ENCODE measurements at places on chromosomes 16 and 17. TPM values are rescaled to one million over a fixed set of nuclear protein-coding genes. Genes with fewer than 3 reads are reported as not detected.

Gene KRTAP9-9
- not detected for total RNA-seq

Gene XYLT1
- 6.2 TPM for total RNA-seq

Gene BCO1
- not detected for total RNA-seq

Gene RAPGEFL1
- 6.1 TPM for total RNA-seq

DNA sequence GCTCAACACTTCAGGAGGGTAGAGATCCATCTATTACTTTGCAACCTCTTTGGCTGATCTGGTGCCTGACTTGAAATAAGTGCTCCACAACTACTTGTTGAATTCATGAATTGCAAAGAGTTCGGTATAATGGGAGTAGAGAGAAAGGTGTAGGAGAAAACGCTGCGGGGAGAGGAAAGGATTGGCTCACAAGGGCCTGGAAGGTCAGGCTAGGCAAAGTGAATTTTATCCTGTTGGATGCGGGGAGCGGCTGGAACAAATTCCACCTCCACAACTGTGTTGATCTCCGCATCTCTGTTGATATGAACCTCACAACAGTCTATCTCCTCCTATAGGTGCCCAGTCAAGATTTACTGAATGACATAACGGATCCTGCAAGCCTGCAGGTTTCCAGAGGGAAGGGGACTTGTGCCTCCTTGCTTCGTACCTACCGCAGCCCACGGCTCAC lies 684 bp downstream of the SLX4 start:
- peaks cover 40% of the 10 kb centered on the region for H3K4me1 ChIP-seq
- peak overlapping the region; percentile 95 for H3K4me3 ChIP-seq
- H3K36me3 ChIP-seq: peaks cover 27% of the 10 kb centered on the region
- DNase-seq: peak; percentile 10

DNA sequence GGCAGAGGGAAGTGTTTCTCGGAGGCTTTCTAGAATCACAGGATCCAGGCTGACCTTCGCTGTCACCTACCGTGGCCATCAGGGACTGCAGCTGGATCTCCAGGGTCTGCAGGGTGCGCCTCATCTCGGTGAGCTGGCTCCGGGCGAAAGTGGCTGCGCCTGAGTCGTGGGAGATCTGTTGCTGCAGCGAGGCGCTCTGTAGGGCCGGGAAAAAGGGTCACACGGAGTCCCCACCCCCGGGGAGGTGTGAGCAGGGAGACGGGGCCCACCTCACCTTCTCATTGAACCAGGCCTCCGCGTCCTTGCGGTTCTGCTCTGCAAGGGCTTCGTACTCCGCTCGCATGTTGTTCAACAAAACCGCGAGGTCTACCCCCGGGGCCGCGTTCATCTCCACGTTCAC lies 2.9 kb downstream of the KRT28 start:
- no peak overlapping the region for H3K27ac ChIP-seq
- H3K27me3 ChIP-seq: peaks cover 31% of the 10 kb centered on the region
- no peaks in the 10 kb centered on the region for H3K36me3 ChIP-seq
- DNase-seq: no peak

DNA sequence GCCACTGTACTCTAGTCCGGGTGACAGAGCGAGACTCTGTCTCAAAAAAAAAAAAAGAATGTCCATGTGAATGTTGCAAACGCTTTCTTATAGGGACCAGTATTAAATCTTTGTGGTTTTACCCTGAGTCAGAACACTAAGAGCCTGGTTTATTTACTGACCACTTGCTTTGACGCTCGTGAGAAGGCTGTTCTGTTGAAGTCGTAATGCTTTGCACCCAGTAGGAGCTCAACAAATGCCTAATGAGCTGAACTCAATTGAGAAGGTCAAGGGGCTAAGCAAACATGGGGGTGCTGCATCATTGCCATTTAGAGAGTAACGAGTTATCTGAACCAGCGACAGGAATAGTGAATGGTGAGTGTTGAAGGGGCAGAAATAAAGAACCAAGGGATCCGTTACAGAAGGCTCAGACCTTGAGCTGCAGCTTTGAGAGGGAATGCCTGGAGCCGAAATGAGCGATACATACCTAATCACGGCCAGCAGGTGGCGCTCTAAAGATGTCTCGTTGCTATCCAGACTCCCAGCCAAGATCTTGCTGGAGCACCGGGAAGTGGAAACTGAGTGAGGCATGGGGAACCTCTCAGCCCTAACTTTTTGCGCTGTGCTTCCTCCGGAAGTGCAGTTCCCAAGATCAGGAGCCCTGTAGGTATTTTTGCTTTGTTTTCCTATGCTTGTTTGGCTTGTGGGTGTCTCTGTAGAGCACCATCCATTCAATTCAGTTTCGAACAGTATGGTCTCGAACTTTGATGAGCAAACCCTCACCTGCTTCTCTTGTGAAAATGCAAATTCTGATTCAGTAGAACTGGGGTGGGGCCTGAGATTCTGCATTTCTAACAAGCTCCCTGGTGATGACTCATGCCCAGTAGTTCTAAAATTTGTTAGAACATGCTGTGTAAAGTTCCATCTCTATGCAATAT lies 12.6 kb upstream of the RNF222 start:
- peaks cover 22% of the 10 kb centered on the region for H3K4me1 ChIP-seq
- peak; percentile 86 for DNase-seq
- no peaks in the 10 kb centered on the region for H3K36me3 ChIP-seq
- peaks cover 9% of the 10 kb centered on the region for H3K27me3 ChIP-seq
- H3K27ac ChIP-seq: peak overlapping the region; percentile 61

GRCh38 chr17:79027274-79027924 lies 3.4 kb downstream of the C1QTNF1 start:
- no peak overlapping the region for H3K4me3 ChIP-seq
- H3K27me3 ChIP-seq: peaks cover 35% of the 10 kb centered on the region
- H3K36me3 ChIP-seq: no peaks in the 10 kb centered on the region
- H3K4me1 ChIP-seq: peaks cover 8% of the 10 kb centered on the region
- no peak for DNase-seq

DNA sequence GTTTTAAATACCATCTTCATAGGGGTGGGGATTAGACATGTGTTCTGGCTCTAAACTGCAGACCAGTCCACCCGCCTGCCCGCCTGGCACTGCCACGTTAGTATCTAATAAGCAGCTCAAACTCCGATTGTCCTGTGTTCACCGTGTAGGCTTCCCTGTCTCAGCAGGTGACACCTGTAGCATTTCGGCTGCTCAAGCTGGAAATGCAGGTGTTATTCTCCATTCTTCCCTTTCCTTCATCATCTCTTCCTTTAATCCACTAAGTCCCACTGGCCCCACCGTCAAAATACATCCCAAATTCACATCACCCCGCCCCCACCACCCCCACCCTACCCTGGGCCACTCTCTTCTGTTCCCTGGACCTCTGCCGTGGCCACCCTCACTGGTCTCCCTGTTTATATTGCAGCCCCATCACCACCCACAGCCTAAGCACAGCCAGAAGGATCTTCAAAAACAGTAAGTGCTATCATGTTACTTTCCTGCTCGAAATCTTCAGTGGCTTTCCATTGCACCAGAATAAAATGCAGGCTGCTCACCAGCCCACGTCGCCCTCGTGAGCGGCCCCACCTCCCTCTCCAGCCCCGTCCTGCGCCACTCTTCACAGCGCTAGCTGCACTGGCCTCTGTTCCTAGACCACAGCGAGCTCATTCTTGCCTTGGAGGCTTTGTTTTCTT lies 65.1 kb downstream of the RTN4RL1 start:
- H3K36me3 ChIP-seq: no peaks in the 10 kb centered on the region
- DNase-seq: no peak
- no peaks in the 10 kb centered on the region for H3K4me1 ChIP-seq
- H3K27me3 ChIP-seq: no peaks in the 10 kb centered on the region
- no peak overlapping the region for H3K4me3 ChIP-seq

DNA sequence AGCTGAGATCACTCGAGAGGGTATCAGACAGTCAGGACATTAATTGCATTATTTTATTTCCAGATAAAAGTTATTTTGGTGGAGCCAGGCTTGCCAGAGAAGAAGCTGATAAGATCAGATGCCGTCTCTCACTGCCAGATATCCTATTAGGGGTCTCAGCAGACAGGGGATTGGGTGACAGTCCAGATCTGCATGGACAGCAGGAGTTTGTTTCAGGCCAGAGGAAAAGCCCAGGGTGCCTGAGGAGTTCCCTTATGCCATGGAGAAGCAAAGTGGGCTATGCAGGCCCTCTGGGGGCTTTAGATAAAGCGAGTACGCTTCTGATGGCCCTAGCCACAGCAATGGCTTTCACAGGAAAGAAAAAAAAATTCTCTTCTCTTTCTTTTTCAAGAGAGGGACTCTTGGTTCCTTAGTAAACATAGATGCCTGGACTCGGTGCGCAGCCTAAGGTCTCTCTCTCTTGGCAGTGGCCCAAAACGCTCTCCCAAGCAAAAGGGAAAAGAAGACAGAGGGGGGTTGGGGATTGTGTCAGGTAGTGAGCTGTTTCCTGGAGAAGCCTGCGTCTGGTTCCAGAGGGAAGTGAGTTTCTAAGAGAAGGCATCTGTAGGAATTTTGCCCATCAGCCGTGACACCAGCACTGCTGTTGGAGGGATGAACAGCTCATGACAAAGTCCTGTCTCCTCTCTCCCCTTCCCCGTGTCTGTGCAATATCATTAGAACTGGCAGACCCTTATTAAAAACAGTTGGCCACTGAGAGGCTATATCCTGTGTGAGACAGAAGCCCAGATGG lies 166.3 kb upstream of the FOXF1 start:
- H3K4me3 ChIP-seq: no peak overlapping the region
- no peaks in the 10 kb centered on the region for H3K36me3 ChIP-seq
- H3K4me1 ChIP-seq: no peaks in the 10 kb centered on the region
- no peak for DNase-seq
- peaks cover 27% of the 10 kb centered on the region for H3K27me3 ChIP-seq

GRCh38 chr16:22813948-22814710 lies at the start of gene HS3ST2:
TSS of gene HS3ST2 (plus strand) at chr16:22814162. CDS start at chr16:22814611, 449 bp downstream.
- no peak within 1 kb of the TSS for H3K27ac ChIP-seq
- DNase-seq: no peak
- peaks cover 6% of the 10 kb centered on the region for H3K4me1 ChIP-seq
- peaks cover 38% of the 10 kb centered on the region for H3K27me3 ChIP-seq
- no peaks in the 10 kb centered on the region for H3K36me3 ChIP-seq
- H3K4me3 ChIP-seq: no peak within 1 kb of the TSS

DNA sequence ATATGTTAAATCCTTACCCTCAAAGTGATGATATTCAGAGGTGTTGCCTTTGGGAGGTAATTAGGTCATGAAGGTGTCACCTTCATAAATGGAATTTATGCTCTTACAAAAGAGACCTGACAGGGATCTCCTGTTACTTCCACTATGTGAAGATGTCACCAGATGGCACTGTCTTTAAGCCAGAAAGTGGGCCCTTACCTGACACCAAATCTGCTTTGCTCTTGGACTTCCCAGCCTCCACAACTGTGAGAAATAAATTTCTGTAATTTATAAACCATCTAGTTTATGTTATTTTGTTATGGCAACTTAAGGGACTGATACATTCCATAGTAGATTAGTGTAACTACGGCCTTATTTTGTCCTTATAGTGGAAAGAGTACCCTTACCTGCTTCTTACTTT lies 358.3 kb upstream of the SALL1 start:
- no peak for DNase-seq
- H3K27me3 ChIP-seq: no peaks in the 10 kb centered on the region

- no peak overlapping the region for H3K4me3 ChIP-seq
- no peaks in the 10 kb centered on the region for H3K36me3 ChIP-seq
- no peaks in the 10 kb centered on the region for H3K4me1 ChIP-seq
- no peak for DNase-seq
Measured at GRCh38 chr16:63067141-63067540, 1030.9 kb upstream of the CDH8 start.

DNA sequence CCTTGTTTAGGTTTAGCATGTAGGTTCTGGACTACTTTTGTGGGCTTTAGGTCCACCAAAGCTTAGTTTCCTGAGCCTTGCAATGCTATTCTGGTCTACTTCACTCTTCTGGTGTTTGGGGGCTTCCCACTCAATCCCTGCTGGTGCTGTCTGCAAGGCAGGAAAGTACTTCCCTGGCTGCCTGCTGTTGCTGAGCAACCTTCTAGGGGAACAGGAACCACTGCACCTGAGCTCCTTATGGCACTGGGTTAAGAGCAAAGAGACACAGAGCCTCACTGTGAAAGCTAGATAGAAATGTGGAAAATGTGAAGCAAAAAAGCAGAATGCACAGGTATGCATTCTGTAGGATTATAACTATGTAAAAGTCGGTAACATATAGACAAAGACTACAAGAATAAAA lies 17.0 kb downstream of the MPO start:
- no peaks in the 10 kb centered on the region for H3K36me3 ChIP-seq
- no peaks in the 10 kb centered on the region for H3K4me1 ChIP-seq
- peaks cover 46% of the 10 kb centered on the region for H3K27me3 ChIP-seq
- no peak for DNase-seq
- H3K4me3 ChIP-seq: no peak overlapping the region

- H3K4me1 ChIP-seq: peaks cover 16% of the 10 kb centered on the region
- no peaks in the 10 kb centered on the region for H3K27me3 ChIP-seq
- peak; percentile 17 for DNase-seq
- peaks cover 48% of the 10 kb centered on the region for H3K36me3 ChIP-seq
Measured at GRCh38 chr17:42843358-42843934, 934 bp upstream of the AOC2 start.

- no peak overlapping the region for H3K27ac ChIP-seq
- no peak overlapping the region for H3K4me3 ChIP-seq
- peaks cover 11% of the 10 kb centered on the region for H3K4me1 ChIP-seq
- H3K36me3 ChIP-seq: peaks cover 8% of the 10 kb centered on the region
- H3K27me3 ChIP-seq: peaks cover 24% of the 10 kb centered on the region
Measured at GRCh38 chr17:81002409-81003361, 11.0 kb downstream of the CHMP6 start.

GRCh38 chr17:65685110-65685509 lies 123.7 kb upstream of the AXIN2 start:
- no peak overlapping the region for H3K4me3 ChIP-seq
- no peak overlapping the region for H3K27ac ChIP-seq
- no peaks in the 10 kb centered on the region for H3K36me3 ChIP-seq
- no peaks in the 10 kb centered on the region for H3K27me3 ChIP-seq

DNA sequence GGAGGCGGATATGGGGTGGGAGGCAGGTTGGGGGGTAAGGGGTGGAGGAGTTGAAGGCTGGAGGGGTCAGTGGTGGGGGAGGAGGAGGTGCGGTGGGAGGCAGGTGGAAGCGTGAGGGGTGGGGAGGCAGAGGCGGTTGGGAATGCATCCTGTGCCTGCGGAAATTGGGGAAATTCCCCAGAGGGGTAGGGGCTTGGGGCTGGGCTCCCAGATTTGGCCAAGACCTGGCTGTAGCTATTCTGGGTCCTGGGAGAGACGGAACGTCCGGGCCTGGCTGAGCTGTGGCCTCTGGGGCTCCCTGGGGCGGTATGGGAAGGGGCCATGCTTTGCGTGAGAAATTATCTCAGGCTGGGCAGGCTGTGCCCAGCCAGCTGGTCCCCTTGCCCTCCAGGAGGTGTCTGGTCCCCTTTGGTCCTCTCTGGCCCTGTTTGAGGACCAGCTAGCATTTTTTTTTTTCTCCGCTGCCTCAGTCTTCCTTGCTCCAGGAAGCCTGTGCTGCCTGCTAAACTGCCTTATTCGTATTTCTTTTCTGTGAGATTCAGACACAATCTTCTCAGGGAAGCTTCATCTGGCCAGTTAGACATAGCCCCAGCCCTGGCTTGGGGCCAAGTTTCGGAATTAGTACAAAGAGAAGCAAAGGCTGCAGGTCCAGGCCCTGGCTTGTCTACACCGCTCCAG lies 7.3 kb upstream of the TRPV2 start:
- H3K27me3 ChIP-seq: peaks cover 9% of the 10 kb centered on the region
- H3K4me1 ChIP-seq: peaks cover 2% of the 10 kb centered on the region
- DNase-seq: peak; percentile 39
- no peaks in the 10 kb centered on the region for H3K36me3 ChIP-seq
- H3K27ac ChIP-seq: no peak overlapping the region

- no peak overlapping the region for H3K27ac ChIP-seq
- H3K4me3 ChIP-seq: no peak overlapping the region
- peak; percentile 27 for DNase-seq
- H3K27me3 ChIP-seq: no peaks in the 10 kb centered on the region
- no peaks in the 10 kb centered on the region for H3K36me3 ChIP-seq
Measured at GRCh38 chr17:54882950-54883349, 17.7 kb upstream of the TOM1L1 start.
